ENCODE measurements at places on chromosomes 1 and 21.
A peak's percentile ranks its signal among the peaks of the same experiment; 100 is the strongest.

DNA sequence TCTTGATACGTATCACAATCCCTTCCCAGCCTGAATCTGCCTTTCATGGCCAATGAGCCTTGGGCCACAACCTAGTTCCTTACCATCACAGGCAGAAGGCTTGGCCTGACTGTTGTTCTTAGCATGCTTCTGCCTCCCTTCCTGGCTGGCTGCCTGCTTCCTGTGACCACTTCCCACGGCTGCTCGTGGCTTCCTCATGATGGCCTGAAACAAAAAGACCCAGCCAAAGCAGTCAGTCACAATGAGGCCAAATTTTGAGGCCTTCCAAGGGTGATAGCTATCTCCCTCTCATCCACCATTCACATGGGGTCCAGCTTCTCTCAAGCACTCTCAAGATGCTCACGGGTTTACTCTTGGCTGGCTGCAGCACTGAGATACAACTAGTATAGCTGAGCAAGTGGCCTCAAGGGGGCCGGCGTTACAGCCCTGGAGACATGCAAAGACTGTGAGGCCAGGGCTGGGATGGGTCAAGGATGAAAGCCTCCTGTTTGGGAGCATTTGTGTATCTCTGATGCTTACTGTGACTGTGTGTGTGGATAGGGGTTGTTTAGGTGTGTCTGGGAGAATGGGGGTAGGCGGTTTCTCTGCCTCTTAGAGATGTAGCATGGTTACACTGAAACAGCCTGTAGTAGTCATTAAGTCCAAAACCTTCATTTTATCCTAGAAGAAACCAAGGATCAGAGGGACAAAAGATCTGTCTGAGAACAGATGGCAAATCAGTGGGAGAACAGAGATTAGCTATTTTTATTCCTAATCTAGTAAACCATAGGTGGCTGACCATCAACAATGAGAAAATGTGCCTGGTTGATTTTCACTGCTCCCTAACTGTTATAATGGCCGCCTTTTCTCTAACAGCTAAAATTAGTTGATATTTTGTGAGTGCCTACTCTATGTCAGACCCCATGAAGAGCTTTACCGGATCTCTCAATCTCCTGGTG lies 5.4 kb upstream of the TOE1 start:
- no peak for DNase-seq

- no peak for DNase-seq
Measured at GRCh38 chr1:165928075-165928731, 100.8 kb downstream of the UCK2 start.

DNA sequence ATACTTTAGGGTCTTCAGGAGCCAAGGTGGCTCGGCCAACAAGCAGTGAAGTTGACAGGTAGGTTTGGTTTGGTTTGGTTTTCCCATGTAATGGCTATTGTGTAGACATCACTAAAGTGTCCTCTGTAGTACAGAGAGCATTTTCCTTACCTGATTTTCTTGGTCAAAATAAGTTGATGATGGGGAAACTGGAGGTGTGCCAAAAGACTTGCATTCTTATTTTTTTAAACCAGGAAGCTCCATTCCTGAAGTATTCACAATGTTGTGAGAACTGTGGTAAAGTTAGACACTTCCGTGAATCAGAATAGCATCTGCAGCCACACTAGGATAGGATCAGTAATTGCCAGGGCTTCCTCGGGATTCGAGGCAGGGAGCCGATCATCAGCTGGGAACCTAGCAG lies 2.9 kb downstream of the ZBTB37 start:
- DNase-seq: no peak

GRCh38 chr1:228271701-228272251 lies 63.9 kb downstream of the OBSCN start:
- no peak for DNase-seq

- DNase-seq: peak; percentile 37
Measured at GRCh38 chr1:119948342-119949214, 52.3 kb upstream of the ADAM30 start.

DNA sequence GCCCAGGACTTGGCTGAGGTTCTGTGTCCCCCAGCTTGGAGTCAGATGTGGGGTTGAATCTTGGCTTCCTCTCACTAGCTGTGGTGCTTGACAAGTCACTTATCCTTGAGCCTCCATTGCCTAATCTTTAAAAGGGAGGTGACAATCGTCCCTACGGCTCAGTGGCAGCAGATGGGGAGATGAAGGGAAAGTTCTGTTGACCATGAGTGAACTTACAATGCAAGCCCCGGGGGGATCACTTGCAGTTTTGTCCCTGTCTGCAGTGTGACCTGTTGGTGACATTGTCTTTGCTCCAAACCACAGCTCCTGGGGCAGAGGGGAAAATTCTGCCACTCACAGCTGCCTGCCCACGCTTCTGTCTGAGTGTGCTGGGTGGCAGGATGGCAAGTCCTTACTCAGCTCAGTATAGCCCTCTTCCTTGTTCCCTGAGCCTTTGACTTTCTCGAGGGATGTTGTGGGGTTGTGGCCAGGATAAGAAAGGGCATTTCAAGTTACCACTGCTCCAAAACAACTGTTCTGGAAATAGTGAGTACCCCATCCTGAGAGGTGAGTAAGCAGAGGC lies 1.7 kb downstream of the PCSK9 start:
- DNase-seq: peak; percentile 16

Measured in right kidney (tissue), 9 donors.